ENCODE measurements at places on chromosomes 5 and 9.

- DNase-seq = no peak
These were observed 165.9 kb downstream of the DENND1A start for GRCh38 chr9:123763910-123764588.

- DNase-seq = no peak
These were observed 32.4 kb downstream of the GOLGA2 start for GRCh38 chr9:128243215-128244018.

DNA sequence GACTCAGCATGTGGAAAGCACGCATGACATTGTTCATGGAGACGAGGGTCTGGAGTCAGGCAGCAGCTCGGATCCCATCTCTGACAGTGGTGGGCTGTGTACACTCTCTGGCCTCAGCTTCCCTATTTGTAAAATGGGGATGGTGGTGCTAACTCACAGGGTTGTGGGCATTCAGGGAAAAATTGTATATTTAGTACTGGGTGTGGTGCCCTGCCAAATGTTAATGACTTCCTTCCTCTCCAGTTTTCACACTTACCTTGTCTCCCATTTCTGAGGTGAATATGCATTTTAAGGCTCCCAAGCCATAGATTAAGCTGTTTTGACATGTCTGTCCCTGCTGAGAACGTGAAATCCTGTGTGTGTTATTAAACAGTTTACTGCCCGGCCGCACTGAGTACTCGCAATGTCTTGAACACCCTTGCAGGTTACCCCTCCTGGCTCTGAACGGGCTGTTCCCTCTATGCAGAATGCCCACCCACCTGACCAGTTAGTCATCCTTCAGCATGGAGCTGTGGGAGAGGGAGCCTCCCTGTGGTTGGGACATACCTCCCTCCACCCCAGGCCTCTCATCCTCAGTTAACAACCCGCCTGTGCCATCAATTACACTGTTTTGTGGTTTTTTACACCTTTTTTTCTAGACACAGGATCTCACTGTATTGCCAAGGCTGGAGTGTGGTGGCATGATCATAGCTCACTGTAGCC is 25.8 kb downstream of the TJP2 start:
- DNase-seq = no peak

DNA sequence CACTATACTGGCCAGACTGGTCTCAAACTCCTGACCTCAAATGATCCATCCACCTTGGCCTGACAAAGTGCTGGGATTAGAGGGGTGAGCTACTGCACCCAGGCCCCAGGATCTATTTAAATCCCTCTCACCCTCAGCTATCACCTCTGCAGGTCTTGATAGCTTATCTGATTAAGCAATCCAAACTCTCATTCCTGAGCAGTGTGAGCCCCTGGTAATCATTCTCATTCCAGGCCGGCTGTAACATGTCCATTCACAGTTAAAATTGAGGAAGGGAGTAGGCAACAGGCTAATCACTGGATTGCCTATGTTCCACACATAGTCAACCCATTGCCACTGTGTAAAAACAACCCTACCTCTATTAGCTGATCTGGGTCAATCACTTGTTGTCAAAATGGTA is 111.1 kb downstream of the AGTPBP1 start:
- no peak for DNase-seq

DNA sequence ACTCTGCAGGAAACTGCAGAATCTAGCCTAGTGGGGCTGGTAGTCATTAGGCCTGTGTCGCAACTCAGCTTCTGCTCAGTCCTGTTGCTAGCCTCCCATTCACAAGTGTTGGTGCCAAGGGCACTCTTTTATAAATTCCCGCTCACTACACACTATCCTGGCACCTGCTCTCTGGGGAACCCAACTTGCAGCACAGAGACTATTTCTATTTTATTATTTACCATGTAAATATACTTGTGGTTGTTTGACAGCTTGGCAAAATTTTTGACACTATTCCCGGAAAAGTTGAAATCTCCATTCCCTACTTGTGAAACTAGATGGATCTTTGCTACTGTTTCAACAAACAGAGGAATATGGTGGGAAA is 20.4 kb upstream of the SMC2 start:
- no peak for DNase-seq

GRCh38 chr5:144308906-144309670 is 138.4 kb downstream of the KCTD16 start:
- no peak for DNase-seq

GRCh38 chr5:111929867-111930266 is 172.9 kb upstream of the NREP start:
- DNase-seq = no peak

DNA sequence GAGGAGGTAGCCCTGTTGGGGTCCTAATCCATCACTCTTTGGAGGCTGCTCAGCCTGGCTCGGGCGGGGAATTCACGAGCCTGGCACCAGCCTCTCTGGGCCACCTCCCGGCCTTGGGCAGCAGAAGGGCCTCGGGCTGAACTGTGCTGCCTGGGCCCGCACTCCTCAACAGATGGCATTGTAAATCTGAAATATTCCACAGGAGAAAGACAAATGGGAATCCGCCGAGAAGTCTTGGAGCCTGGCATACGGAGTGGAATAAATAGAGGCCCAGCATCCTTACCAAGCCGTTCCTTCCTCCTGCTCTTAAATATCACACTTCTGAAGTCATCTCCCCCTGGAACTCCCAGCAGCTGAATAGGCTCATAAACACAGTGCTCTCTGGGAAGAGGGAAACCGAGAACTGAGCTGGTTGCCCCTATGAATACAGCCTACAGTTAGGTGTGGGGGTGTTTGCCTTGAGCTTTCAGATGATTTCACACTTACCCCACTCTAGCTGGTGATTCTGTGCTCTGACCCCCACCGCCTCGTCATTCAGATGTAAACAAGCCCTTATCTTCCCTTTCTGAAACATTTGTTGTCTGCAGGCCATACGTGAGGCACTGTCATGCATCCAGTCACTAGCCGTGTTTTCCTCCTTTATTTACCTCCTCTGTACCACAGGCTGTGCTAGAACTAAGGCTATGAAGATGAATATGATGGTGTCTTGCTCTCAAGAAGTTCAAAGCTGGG is 455.0 kb upstream of the CLINT1 start:
- no peak for DNase-seq

DNA sequence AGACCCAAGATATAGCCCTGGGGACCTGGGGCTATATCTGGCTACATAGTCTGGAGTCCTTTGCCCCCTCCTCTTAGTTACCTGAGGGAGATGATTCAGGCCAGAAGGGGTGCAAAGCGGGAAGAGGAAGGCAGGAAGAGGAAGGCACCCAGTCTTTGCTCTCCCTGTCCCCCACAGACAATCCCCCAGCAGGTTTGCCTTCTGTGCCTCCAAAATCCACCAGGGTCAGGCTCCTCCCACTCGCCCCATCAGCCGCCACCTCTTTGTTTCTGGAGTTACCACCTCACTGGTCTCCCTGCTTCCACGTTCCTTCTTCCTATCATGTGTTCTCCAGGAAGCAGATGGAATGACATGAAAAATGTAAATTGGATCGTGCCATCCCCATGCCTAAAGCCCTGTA is 31.2 kb upstream of the FABP6 start:
- no peak for DNase-seq

GRCh38 chr5:110159202-110159601 is 469.5 kb downstream of the MAN2A1 start:
- DNase-seq = no peak

GRCh38 chr5:67771791-67772190 is 443.8 kb upstream of the PIK3R1 start:
- no peak for DNase-seq

GRCh38 chr9:69871118-69871834 is 50.7 kb downstream of the CFAP95 start:
- no peak for DNase-seq

- no peak for DNase-seq
These were observed 28.1 kb downstream of the CPEB4 start for GRCh38 chr5:173916233-173916632.

DNA sequence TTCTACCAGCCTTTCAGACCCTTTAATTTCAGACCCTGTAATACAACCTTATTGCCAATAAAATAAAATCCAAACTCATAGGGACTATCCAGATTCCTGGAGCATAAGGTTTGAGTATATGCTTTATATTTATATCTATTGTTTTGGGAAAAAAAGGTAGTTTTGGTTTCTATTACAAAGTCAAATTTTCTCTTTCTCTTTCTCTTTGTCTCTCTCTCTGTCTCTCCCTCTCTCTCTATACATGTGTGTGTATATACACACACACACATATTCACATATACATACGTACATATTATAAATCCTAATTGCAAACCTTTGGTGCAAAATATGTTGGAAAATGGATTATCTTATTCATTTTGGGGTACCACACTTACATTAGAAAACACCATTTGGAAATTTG is 39.0 kb downstream of the TMEM232 start:
- DNase-seq = no peak

- DNase-seq = no peak
These were observed 438 bp downstream of the TRIP13 start for GRCh38 chr5:893137-893506.

DNA sequence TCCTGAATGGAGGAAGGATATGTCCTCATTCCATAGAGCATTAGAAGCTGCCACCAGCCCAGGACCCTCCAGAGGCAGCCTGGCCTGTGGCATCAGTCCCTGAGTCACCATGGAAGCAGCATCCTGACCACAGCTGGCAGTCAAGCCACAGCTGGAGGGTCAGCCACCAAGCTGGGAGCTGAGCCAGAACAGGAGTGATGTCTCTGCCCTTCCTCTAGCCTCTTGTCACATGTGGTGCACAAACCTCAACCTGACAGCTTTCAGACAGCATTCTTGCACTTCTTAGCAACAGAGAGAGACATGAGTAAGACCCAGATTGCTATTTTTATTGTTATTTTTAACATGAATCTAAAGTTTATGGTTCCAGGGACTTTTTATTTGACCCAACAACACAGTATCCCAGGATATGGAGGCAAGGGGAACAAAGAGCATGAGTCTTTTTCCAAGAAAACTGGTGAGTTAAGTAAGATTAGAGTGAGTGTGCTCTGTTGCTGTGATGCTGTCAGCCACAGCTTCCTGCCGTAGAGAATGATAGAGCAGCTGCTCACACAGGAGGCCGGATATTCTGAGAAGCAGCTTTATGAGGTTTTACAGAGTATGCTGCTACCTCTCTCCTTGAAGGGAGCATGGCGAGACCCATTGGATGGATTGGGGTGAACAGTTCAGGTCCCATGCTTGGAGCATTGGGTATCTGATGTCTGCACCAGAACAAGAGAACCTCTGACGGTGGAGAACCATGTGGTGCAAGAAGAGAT is 13.0 kb upstream of the CYFIP2 start:
- DNase-seq = no peak

GRCh38 chr9:127927988-127928675 is 2.4 kb downstream of the PIP5KL1 start:
- no peak for DNase-seq

DNA sequence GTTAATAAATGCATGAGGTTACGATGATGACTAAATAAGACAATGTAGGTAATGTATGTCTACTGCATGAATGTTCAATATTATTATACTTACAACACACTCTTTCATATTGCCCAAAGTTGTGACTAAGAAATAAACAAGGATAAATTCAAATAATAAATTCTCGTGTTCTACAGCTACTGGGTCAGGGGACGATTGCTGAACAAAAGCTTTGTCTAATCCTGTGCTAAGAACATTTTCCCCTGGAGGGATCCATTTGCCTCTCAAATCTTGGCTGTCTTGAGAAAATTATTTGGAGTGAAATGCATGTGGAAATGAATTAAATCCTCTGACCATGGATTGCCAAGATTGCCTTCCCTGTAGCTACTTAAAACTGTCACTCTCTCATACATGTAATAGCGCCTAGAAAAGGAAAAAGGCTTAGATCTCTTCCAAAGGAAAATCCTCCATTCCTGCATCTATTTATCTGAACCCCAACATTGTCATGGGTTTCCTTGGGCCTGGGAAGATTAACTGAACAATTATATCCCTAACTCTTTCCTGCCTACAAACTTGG is 893.8 kb upstream of the ACO1 start:
- no peak for DNase-seq

DNA sequence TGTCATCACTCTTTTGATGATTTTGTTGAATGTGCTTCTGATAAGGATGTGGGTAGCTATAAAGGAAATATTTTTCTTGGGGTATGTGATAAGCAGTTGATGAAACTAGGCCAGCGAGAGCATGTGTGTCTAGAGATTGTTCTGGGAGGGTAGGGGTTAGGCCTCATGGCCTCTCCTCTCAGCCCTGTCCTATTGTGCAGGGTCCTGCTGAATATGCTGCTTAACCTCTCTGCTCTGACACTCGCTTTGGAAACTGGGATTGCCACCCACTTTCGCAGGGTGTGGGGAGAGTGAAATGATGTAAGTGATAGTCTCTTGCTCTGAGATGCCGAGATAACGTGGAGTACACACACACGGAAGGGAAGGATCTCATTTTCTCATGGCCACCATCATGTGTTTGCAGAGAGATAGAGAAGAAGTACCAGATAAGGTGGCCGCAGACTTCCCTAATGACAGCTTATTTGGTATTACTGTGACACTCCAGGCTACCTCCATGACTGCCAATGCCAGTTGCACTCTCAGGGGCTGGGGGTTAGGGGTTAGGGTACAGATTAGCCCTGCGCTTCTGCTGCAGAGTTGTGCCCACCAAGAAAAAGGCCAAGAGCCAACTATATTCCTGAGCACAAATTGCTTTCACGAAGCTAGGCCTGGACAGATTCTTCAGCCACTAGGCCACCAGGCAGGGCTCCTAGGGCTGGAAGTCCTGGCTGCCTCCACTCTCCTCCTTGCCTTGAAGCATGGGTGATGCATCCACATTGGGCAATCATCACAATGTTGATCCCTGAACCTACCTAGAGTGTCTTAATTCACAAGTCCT is 25.2 kb upstream of the TNFAIP8 start:
- no peak for DNase-seq

DNA sequence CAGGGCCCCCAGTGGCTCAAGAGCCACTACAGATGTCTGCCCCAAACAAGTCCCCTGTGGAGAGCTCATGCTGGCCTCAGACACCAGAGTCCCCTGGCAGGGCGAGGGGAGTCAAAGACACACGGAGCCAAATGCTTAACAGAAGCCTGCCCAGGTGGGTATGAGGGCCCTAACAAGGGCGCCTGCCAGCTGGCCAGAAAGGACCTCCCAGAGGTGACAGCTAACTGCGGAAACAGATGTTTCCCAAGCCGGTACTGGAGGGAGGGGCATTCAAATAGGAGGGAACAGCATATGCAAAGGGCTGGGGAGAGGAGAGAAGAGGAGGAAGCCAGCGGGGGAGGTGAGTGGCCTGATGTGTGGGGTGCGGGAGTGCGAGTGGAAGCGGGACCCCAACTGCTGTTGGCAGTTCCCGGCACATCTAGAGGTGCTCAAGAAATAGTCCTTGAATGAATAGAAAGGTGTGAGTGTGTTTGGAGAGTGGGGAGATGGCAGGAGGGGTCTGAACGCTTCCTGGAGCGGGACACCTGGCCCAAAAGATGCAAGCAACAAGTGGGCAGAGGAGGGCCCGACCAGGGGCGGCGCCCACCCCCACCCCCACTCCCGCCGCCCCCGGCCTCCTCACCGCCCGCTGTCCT is 824 bp downstream of the MXD3 start:
- no peak for DNase-seq

- no peak for DNase-seq
These were observed 34.0 kb upstream of the LURAP1L start for GRCh38 chr9:12740845-12741244.

All from 8988T (cell line).